ENCODE measurements at places on chromosomes 6 and 20.

- no peak for DNase-seq
Measured at GRCh38 chr6:22807818-22808217, 238.5 kb downstream of the HDGFL1 start.

DNA sequence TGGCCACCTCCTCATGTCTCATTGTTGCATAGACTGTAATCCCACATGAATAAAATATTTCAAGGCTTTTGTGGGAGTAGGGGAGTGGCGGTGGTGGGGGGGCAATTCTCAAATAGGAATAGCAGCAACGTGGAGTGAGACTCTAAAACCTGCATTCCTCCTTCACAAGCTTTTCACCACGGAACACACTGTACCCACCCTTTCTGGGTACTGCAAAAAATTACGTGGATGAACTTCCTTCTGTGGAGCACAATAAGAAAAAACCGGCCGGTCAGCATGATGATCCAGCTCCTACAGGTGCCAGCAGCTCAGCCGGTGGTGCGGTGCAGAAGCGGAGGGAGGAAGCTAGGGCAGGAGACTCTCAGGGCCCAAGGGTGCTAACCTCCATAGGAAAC is 930 bp upstream of the RRAGD start:
- DNase-seq, result no peak

- no peak for DNase-seq
Measured at GRCh38 chr6:102223942-102224341, 830.4 kb downstream of the GRIK2 start.

DNA sequence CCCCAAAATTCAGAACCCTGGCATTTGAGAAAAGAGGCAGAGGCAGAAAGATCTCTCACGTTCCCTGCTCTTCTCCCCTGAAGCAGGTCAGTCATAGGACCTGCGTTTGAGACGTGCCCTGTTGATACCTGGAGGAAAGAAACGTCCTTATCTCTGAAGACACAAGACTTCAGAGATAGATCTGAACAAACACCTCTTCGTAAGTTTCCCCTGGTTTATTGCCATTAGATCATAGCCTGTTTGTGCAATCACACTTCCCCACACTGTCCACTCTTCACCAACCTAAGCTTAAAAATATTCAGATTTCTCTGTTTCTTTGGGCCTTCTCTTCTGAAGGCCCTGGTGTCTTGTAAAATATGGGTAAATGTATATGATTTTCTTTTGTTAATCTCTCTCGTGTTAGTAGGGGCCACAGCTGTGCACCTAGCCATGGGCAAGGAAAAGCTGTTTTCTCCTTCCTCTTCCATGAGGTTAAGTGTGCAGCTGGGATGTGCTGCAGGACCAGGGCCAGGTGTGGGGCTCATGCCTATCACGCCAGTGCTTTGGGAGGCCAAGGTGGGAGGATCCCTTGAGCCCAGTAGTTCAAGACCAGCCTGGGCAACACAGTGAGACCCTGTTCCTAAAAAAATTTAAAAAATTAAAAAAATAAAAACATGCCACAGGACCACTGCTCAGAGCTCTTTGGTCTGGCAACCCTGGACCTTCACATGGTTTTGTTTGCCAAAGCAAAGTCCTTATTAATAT is 4.7 kb upstream of the SLC22A2 start:
- no peak for DNase-seq

DNA sequence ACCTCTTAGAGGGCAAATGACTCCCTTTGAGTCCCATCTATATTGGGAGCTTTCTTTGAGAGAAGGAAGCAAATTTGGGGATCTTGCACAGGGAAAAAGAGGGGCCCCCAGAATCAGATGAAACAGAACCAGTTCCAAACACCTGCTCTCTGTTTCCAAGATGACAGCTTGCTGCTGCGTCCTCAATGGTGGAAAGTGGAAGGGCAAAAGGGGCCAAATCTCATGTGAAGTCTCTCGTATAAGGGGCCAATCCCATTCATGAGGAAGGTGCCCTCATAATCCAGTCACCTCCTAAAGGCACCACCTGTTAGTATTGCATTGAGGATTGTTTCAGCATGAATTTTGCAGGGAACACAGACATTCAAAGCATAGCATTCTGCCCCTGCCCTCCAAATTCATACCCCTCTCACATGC is 483 bp upstream of the SERPINB1 start:
- DNase-seq, result no peak

- no peak for DNase-seq
Measured at GRCh38 chr20:54368570-54368969, 106.8 kb upstream of the DOK5 start.

DNA sequence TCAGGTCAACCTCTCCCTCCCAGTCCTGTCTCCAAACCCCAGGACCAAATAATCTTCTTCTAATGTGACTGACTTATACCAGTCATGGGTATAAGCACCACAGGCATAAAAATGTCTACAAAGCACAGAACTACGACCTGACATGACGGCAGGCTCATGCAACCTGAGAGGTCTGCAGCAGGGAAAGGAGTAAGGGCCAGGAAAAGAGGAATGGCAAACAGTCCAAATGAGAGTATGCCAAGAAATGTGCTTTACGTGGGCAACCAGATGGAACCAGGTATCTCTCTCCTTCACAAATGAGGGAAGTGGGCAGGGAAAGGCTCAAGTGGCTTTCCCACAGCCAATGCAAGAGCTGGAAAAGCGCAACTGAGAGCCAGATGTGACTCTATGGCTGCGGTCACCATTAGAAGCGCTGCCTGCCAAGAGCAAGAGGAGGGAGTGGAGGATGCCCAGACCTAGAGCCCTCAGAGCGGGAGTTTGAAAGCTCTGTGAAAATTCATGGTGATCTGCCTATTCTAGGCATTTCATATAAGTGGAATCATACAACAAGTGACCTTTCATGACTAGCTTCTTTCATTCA is 6.0 kb downstream of the APMAP start:
- DNase-seq, result no peak

GRCh38 chr6:116542426-116542825 is 3.1 kb downstream of the TRAPPC3L start:
- DNase-seq, result no peak

DNA sequence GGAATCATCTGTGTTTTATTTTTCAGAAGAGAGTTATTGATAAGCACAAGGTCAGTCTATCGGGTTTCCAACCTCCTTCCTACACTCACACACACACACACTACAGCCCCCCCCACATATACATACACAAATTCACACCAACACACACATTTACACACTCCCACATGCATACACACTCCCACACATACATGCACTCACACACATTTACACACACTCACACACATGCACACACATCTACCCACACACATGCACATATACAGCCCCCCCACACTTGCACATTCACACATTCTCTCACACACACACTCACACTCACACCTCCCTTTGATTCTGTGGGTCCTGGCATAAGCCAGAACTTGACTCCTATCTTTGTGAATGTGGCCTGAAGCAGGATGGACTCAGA is 34.5 kb upstream of the PAX1 start:
- no peak for DNase-seq

DNA sequence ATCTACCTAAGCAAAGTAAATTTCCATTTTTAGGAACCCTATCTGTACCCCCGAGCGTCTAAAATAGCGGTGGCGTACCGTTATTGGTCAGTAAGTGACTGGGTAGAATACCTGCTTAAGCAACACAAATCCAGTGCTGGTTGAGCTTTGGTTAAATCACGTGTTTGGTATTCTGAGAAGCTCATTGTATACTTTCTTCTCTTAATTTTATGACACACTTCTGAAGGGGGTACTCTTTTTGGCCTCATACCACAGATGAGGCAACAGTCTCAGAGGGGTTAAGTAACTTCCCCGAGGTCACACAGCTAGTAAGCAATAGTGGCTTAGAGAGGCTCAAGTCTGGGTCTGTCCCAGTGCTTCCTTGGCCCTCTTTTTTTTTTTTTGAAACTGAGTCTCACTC is 151.2 kb downstream of the TFAP2C start:
- DNase-seq, result no peak

DNA sequence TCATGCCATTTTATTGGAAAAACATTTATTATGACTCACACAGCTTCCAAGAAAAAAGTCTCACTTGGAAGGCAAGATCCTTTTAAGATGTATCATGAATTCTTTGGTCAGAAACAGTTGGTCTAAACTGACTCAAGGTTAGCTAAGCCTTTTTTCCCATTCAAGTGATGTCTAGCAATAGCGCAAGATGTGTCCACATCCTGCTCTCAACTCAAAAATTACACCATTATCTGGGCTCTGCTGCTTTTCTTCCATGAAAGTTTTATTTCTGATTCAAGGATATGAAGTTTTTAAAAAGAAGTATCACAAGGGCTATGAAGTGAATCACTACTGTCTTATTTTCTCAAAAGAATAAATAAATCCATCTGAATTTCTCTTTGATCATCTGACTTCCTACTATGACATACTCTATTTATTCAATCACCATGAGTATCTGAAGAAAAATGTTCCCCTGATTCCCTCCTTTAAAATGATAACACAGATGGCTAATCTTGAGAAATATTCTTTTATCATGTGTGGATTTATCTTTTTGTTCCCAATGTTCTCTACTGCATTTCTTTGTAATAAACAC is 139.2 kb downstream of the AHI1 start:
- DNase-seq, result peak; percentile 17

All from urothelium cell line (cell line).